ENCODE measurements at places on chromosomes 12 and 14. TPM values are rescaled to one million over a fixed set of nuclear protein-coding genes. Genes with fewer than 3 reads are reported as not detected.

GRCh38 chr12:98465505-98465904, 49.9 kb upstream of the TMPO start:
- no peaks in the 10 kb centered on the region for H3K36me3 ChIP-seq
- no peak overlapping the region for H3K4me3 ChIP-seq
- DNase-seq = no peak
- H3K27me3 ChIP-seq = peaks cover 10% of the 10 kb centered on the region

DNA sequence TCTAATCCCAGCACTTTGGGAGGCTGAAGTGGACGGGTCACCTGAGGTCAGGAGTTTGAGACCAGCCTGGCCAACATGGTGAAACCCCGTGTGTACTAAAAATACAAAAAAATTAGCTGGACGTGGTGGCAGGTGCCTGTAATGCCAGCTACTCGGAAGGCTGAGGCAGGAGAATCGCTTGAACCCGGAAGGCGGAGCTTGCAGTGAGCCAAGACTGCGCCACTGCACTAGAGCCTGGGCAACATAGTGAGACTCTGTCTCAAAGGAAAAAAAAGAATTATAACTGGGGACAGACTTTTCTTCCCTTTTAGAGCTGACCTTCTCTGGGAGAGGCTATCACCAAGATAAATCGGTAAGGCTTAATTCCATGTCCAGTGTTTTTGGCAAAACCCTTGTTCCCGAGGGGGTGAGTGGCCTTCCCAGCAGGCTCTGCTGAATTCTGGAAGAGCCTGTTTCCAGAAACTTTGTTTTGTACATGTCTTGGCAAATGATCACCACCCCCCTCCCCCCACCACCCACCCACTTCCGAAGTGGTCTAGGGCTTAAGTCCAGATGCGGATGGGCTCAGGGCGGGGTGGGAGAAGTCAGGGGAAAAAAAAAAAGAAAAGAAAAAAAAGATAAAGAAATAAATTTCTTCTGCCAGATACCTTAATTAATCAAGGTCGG, 32.3 kb upstream of the DEGS2 start:
- no peaks in the 10 kb centered on the region for H3K27me3 ChIP-seq
- no peaks in the 10 kb centered on the region for H3K36me3 ChIP-seq
- DNase-seq = no peak
- peak overlapping the region; percentile 36 for H3K4me3 ChIP-seq
- H3K27ac ChIP-seq = no peak overlapping the region
- peaks cover 11% of the 10 kb centered on the region for H3K4me1 ChIP-seq

- H3K4me3 ChIP-seq = no peak overlapping the region
- peaks cover 12% of the 10 kb centered on the region for H3K36me3 ChIP-seq
- peaks cover 60% of the 10 kb centered on the region for H3K4me1 ChIP-seq
- H3K27me3 ChIP-seq = no peaks in the 10 kb centered on the region
- H3K27ac ChIP-seq = peak overlapping the region; percentile 99
- DNase-seq = no peak
Measured at GRCh38 chr14:68784978-68785533, 7.8 kb downstream of the ZFP36L1 start.

GRCh38 chr14:33950320-33951182, at the start of gene EGLN3:
TSS of gene EGLN3 (minus strand) at chr14:33951074. CDS start at chr14:33950752, 322 bp downstream.
- peak within 1 kb of the TSS; percentile 92 for H3K4me3 ChIP-seq
- peak within 1 kb of the TSS; percentile 57 for H3K27ac ChIP-seq
- H3K27me3 ChIP-seq = peaks cover 10% of the 10 kb centered on the region
- H3K36me3 ChIP-seq = peaks cover 2% of the 10 kb centered on the region

- peak overlapping the region; percentile 74 for H3K27ac ChIP-seq
- peaks cover 5% of the 10 kb centered on the region for H3K27me3 ChIP-seq
- peaks cover 3% of the 10 kb centered on the region for H3K36me3 ChIP-seq
- H3K4me3 ChIP-seq = no peak overlapping the region
- peaks cover 3% of the 10 kb centered on the region for H3K4me1 ChIP-seq
Measured at GRCh38 chr12:57139796-57140649, 7.4 kb downstream of the LRP1-AS start.

DNA sequence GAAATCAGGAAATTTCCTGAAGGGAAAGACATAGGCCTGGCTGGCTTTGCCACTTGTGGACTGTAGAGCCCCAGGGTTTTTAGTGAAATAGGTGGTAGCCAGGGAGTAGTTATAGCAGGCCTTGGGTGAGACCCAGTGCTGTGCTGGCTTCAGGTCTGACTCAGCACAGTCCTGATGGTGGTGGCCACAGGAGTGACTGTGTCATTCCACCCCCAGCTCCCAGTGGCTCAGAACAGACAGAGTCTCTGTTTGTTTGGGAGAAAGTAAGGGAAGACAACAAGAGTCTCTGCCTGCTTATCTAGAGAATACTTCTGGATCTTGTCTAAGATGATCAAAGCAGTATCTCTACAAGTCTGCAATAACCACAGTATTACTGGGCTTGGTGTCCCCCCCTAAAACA, 27.5 kb upstream of the OR6J1 start:
- H3K36me3 ChIP-seq = peaks cover 2% of the 10 kb centered on the region
- DNase-seq = no peak
- no peak overlapping the region for H3K27ac ChIP-seq
- peaks cover 7% of the 10 kb centered on the region for H3K27me3 ChIP-seq

GRCh38 chr12:95126736-95127135, 53.3 kb upstream of the NR2C1 start:
- H3K36me3 ChIP-seq = no peaks in the 10 kb centered on the region
- no peaks in the 10 kb centered on the region for H3K4me1 ChIP-seq
- no peak overlapping the region for H3K27ac ChIP-seq
- DNase-seq = no peak
- no peak overlapping the region for H3K4me3 ChIP-seq
- H3K27me3 ChIP-seq = no peaks in the 10 kb centered on the region

- no peak overlapping the region for H3K27ac ChIP-seq
- no peaks in the 10 kb centered on the region for H3K36me3 ChIP-seq
- H3K4me1 ChIP-seq = no peaks in the 10 kb centered on the region
Measured at GRCh38 chr14:87632796-87633195, 360.2 kb downstream of the GALC start.

- peak overlapping the region; percentile 51 for H3K27ac ChIP-seq
- no peak for DNase-seq
Measured at GRCh38 chr12:132006056-132006680, 56.4 kb downstream of the EP400 start.

DNA sequence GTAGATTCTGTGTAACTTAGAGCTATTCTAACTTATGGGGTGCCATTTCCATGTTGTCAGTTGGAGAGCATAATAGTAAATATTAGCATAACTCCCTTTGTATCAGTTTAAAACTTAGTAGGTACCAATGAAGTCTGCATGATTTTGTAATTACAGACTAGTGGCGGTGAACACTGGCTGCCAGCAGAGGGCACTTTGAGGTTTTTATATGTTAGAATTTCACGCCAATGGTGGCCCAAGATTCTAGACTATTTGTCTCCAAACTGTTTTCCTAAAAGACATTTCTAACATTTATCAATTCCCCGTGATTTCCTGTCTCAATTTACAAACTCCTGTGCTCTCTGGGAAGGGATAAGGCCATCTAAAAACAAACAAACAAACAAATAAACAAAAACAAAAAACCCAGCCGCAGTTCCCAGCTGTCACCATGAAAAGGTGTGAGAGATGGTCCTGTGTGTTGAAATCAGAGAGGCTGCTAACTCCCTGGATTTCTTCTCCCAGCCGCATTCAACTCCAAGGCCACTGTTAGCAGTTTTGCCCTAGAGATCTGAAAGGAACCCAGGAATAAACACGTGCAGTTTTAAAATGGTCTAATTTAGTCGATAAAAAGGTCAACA, 57.6 kb downstream of the BRMS1L start:
- H3K27me3 ChIP-seq = peaks cover 5% of the 10 kb centered on the region
- no peak for DNase-seq
- no peaks in the 10 kb centered on the region for H3K4me1 ChIP-seq
- H3K27ac ChIP-seq = no peak overlapping the region
- H3K36me3 ChIP-seq = no peaks in the 10 kb centered on the region

GRCh38 chr12:7026854-7027253, 8.6 kb upstream of the LPCAT3 start:
- H3K27ac ChIP-seq = no peak overlapping the region
- DNase-seq = no peak
- no peak overlapping the region for H3K4me3 ChIP-seq

DNA sequence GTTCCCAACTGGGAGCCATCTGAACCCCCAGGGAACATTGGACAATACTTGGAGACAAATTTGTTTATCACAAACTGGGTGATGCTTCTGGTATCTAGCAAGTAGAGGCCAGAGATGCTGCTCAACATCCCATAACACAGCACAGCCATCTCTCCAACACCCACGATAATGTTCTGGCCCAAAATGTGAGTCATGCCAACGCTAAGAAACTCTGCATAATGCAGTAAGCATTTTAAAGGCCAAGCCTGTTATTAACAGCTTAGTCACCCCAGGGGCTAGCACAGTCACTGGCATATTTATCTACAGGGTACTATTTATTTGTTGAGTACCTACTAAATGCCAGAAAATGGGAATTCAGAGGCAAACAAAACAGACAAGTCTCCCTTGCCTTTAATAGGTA, 873.1 kb upstream of the TMEM132C start:
- no peak overlapping the region for H3K4me3 ChIP-seq
- H3K27ac ChIP-seq = no peak overlapping the region
- H3K4me1 ChIP-seq = no peaks in the 10 kb centered on the region
- DNase-seq = no peak
- H3K27me3 ChIP-seq = peaks cover 41% of the 10 kb centered on the region

DNA sequence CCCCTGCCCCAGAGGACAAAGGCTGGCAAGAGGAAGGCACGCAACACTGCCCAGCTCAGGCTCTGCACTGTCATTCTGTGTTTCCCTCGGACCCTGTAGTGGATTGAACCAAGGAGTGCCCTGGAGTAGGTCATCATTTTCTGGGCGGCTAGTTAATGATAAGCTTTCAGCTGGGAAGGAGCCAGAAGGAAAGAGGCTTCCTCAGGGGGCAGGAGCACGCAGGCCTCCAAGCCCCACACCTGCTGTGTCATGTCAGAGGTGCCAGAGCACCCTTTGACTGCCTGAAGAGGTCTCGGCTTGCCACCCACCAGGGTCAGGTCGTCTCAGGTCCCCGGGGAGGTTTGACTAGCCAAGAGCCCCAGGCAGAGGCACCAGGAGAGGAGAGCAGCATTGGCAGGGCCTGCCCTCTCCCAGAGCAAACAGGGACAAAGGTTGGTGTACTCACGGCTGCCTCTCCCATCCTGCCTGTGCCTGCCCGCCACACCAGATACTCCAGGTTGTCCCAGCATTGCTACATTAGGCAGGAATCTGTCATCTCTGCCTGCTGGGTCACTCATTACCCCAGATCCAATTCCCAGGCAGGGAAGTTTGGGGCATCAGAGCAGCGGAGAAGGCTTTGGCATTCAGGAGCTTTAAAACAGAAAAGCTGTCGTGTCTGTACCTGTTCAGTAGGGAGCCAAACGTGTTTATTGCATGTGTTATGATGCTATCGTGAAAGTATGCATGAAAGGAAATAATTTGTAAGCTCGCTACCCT, 33.5 kb upstream of the ATP2A2 start:
- no peaks in the 10 kb centered on the region for H3K27me3 ChIP-seq
- no peaks in the 10 kb centered on the region for H3K4me1 ChIP-seq
- no peak overlapping the region for H3K27ac ChIP-seq
- no peaks in the 10 kb centered on the region for H3K36me3 ChIP-seq
- no peak overlapping the region for H3K4me3 ChIP-seq

DNA sequence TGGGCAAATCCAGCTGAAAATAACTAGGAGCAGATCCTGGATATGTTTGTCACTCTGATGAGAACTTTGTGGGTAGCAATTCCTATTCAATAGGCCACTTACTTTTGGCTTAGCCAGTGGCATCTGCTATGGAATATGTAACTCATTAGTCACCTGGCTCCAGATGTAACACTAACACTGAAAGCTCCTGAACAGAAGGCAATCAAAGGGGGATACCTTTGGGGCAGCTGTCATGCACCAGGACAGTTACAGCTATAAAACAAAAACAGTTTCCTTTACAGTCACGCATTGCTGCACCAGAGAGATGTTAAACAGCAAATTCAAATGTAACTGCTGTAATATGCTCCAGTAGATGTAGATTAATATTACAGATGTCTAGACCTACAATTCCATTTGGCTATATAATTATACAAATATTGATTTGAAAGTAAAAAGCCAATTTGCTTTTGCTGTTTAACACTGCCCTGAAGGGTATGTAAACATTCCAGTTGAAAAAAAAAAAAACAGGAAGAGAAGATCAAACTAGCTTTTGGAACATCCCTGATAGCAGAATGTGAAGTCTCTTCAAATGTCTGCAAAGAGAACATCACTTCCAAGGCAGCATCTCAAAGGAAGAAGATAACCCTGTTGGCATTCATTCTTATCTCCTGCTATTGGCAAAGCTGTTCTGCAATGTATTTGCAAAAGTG, 18.4 kb downstream of the RACGAP1 start:
- peak overlapping the region; percentile 58 for H3K4me3 ChIP-seq
- peaks cover 3% of the 10 kb centered on the region for H3K36me3 ChIP-seq
- H3K27me3 ChIP-seq = no peaks in the 10 kb centered on the region
- DNase-seq = no peak

GRCh38 chr12:98416845-98417244, 98.5 kb upstream of the TMPO start:
- no peaks in the 10 kb centered on the region for H3K36me3 ChIP-seq
- H3K4me3 ChIP-seq = no peak overlapping the region
- no peak for DNase-seq
- H3K4me1 ChIP-seq = peaks cover 5% of the 10 kb centered on the region
- H3K27me3 ChIP-seq = peaks cover 59% of the 10 kb centered on the region

DNA sequence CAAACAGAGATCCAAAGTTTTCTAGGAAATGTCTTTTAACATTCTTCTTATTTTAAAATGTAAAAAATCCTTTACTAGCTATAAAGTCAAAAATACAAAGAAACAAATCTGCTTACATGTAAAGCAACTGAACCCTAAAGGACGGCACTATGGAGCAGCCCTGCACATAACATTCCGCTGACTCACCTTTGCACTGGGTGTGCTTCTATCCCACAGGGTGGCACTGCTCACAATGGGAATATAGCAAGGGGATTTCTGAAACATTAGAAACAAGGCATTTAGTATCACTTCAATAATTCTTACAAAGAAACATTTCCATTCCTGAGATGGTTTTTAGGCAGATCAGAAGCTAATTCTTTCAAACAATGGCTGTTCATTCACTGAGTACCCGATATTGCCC, 94.3 kb downstream of the C12orf42 start:
- H3K4me1 ChIP-seq = no peaks in the 10 kb centered on the region
- no peak for DNase-seq
- H3K4me3 ChIP-seq = no peak overlapping the region
- H3K36me3 ChIP-seq = peaks cover 2% of the 10 kb centered on the region
- H3K27me3 ChIP-seq = no peaks in the 10 kb centered on the region

GRCh38 chr12:85057370-85057963, 21.3 kb downstream of the LRRIQ1 start:
- H3K27ac ChIP-seq = no peak overlapping the region
- no peak for DNase-seq
- no peaks in the 10 kb centered on the region for H3K36me3 ChIP-seq

Gene CLEC4E
- 2.0 TPM for total RNA-seq

Gene PLCZ1
- not detected for total RNA-seq

Gene LMNTD1
- not detected for total RNA-seq

Gene NOXRED1
- not detected for total RNA-seq

Gene BCL7A
- total RNA-seq = 2.6 TPM

Gene SLCO1B1
- total RNA-seq = not detected

Gene GALNT8
- 1.4 TPM for total RNA-seq

Gene VPS29
- total RNA-seq = 96.3 TPM

Gene CORO1C
- total RNA-seq = 13.3 TPM

Gene KRT79
- not detected for total RNA-seq

Data from T-helper 17 cell (primary cell).